Dermis microvascular lymphatic vessel endothelial cell (primary cell): ENCODE measurements at places on chromosomes 5 and 9. TPM values are rescaled to one million over a fixed set of nuclear protein-coding genes. Genes with fewer than 3 reads are reported as not detected.

GRCh38 chr9:114078021-114078780 is at the start of gene AMBP:
Gene AMBP (minus strand): TSS chr9:114078300. CDS start chr9:114078209, 91 bp downstream.
- DNase-seq: no peak

GRCh38 chr5:175353926-175354325 is 90.1 kb downstream of the DRD1 start:
- no peak for DNase-seq

- DNase-seq: no peak
Measured at GRCh38 chr5:150486402-150487198, 21.3 kb upstream of the NDST1 start.

GRCh38 chr9:96251451-96251850 is 50.5 kb downstream of the HSD17B3 start:
- DNase-seq: no peak

DNA sequence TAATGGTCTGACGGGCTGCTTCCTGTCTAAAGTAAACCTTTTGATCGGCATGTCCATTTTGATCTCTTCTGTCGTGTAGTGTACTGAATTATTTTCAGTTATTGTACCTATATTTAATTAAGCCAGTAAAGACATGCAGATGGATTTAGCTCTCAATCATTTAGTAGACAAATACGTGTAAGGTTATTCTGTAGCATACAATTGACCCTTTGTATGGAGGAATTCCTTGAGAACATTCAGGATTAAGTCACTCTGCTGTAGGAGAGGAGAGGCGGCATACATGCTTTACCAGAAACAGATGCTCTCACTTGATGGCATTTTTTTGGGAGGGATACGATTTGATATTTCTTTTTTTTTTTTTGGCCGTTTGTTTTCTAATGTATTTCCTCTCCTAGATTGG is 141.0 kb downstream of the PBX3 start:
- DNase-seq: no peak

- peak; percentile 47 for DNase-seq
Measured at GRCh38 chr5:109256486-109256885, 153.3 kb downstream of the PJA2 start.

- DNase-seq: no peak
Measured at GRCh38 chr5:15391704-15392397, 108.1 kb upstream of the FBXL7 start.

DNA sequence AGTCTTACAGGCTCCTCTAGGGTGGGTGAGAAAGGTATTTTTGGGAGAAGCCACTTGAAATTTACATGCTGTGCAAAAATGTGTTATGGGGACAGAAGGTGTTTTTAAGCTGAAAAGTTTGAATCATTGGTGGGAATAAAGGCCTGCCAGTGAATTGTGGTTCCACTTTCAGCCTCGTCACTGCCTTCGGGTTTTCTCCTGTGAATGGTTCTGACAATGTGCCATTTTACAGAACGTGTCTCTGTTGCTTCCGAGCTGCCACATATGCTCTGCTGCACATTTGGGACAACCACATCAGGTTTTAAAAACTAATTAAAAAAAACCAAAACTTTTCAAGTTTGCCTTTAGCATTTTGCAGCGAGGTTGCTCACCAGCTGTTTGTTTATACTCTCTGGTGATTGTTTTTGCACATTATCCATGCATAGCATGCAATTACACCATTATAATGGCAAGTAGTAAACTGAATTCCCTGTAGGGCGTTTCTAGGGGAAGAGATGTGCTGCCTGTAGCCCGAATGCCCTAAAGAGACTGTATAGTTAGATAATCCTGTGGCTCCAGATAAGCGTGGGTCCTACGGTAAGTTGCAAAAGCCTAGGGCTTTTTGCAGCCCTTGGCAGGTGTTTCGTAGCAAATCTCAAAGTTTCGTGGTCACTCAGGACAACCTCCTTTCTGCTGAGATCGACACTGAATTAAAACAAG is 40.1 kb upstream of the SUB1 start:
- no peak for DNase-seq

DNA sequence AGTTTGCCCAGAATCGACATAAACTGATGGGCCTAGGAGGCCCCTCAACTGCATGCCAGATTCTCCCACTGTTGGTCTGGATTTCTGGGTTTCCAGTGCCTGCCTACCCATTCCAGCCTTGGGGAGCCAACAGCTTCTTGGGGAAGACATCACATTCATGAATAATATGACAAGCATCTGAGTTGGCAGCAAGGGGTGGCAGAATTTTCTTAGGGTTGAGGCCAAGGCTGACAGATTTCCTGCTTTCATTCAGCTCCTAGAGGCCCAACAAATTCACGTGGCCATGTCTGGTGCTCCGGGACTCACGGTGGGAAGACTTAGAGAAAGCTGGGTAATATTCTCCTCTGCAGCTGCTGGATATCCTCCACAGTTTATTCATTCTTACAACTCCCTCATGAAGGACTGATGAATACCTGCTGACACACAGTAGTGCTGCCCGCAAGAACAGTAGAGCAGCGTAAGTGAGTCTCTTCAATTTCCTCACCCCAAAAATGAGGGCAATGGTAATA is 305.0 kb upstream of the TNC start:
- no peak for DNase-seq

GRCh38 chr9:92590377-92590776 is 54.6 kb upstream of the ECM2 start:
- DNase-seq: no peak

GRCh38 chr9:37880916-37881479 is 22.9 kb downstream of the SLC25A51 start:
- no peak for DNase-seq

- no peak for DNase-seq
Measured at GRCh38 chr5:107408564-107408963, 262.2 kb downstream of the EFNA5 start.

DNA sequence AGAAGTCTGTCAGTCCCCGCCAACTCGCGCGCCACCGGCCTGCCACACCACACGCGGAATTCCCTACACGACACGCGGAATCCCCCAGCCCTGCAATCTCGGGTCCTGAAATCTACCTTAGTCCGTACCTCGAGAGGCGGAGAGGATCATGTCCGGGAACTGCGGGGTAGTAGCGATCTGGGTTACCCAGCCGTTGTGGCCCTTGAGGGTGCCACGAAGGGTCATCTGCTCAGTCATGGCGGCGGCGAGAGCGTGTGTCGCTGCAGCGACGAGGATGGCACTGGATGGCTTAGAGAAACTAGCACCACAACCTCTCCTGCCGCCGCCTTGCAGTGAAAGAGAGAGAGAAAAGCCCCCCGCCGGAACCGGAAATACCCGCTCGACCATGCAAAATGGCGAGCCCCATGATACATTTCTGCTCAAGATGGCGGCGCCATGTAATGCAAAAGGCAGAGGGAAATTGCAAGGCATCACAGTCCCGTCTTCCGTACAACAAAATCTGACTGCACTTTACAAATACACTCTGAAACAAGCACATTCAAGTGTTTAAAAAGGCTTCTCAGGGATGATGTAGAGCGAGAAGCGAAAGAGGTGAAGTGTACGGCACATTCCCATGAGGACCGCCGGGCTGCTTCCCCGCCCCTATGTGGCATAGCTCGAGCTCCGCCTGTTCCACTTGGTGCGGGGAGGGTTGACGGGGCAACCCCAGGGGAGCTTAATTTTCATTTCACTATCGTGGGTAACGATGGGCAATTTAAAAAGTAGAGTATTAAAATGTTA is at the start of gene RACK1:
Gene RACK1, minus strand, starts transcription at position 343 of the 780 bp plus-strand sequence. Its CDS starts 106 bp downstream, at position 237.
- DNase-seq: peak; percentile 91

DNA sequence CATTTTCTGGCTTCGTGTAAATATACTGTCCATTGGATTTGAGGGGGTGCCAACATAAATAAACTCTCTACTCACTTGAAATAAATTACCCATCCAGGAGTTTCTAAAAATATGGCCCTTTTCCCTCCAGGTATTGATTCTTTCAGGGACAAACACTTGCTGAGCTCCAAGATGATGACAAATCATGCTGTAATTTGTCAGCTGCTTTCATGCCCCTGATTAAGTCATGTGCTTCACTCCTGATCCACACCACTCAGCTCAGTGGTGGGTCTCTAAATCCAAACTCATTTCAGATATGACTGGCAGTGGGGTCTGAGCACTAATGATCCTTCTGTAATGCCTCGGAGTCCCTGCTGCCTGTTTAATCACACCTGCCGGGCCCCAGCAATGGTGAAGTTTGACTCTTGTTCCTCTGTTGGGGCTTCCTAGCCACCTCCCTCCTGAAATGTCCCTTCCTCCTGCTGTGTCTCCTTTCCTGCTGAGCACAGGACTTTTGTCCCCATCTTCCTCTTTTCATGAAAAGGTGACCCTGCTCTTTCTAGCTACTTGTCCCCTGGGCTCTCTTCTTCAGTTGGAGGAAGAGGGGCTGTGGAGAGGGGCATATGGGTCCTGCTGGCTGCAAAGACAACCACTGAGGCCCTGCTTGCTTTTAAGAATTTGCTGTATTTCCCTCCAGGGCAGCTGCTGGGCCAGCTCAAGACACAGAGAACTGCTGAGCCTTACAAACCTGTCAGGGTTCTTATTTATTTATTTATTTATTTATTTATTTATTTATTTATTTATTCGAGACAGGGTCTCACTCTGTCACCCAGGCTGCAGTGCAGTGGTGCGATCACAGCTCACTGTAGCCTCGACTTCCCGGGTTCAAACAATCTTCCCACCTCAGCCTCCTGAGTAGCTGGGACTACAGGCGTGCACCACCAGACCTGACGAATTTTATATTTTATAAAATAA is 200.0 kb downstream of the ATP10B start:
- no peak for DNase-seq

DNA sequence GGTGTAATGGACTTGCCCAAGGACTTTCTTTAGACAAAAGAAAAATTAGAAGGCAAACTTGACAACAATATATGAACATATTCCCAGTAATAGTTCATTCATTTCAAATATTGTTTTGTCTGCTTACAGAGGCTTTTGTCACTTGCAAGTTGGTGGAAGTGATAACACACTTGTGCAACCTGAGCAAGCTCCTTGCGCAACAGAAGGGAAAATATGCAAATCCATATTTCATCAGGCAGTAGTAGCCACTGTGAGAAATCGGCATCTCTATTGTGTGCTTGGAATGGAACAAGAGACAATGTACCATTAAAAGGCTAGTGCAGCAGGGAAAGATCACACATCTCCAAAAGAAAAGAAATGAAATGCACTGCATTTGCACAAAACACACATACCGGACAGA is 125.3 kb upstream of the RASEF start:
- no peak for DNase-seq

- DNase-seq: no peak
Measured at GRCh38 chr5:98308231-98308630, 465.2 kb upstream of the RGMB start.

GRCh38 chr9:32991897-32992594 is 9.4 kb downstream of the APTX start:
- DNase-seq: no peak

DNA sequence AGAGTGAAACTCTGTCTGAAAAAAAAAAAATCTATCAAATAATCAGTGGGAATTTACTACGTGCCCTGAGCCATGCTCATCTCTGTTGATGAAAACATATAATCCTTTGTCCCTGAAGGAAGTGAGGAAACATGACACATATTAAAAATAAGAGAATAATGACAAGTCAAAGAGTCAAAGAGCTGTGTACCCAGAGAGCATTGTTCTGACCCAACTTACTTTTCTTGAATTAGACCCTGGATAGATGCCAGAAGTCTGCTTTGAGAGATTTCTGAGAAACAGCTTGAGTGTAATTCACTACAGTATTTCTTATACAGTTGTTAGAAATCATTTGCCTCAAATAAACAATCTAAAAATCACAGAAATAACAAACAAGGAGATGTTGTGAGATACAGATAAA is 490.0 kb upstream of the PIK3R1 start:
- no peak for DNase-seq

DNA sequence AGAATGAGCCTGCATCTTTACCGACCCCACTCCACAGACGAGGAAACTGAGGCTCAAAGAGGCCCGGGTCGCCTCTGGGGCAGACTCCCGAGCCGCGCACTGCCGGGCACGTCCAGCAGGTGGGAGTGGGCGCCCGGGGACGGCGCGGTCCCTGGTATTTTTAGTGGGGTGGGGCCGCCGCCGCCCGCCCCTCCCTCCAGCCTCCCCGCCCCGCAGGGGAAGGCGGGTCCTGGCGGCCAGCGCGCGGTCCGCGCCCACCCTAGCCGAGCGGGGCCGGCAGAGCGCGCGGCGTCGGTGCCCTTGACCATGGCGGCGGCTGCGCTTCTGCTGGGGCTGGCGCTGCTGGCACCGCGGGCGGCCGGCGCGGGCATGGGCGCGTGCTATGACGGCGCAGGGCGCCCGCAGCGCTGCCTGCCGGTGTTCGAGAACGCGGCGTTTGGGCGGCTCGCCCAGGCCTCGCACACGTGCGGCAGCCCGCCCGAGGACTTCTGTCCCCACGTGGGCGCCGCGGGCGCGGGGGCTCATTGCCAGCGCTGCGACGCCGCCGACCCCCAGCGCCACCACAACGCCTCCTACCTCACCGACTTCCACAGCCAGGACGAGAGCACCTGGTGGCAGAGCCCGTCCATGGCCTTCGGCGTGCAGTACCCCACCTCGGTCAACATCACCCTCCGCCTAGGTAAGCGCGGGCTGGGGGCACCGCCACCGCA is at the start of gene LAMC3:
Gene LAMC3, plus strand, starts transcription at position 266 of the 710 bp plus-strand sequence. Its CDS starts 41 bp downstream, at position 307.
- no peak for DNase-seq

GRCh38 chr5:6581090-6581489 is 51.8 kb downstream of the NSUN2 start:
- no peak for DNase-seq

DNA sequence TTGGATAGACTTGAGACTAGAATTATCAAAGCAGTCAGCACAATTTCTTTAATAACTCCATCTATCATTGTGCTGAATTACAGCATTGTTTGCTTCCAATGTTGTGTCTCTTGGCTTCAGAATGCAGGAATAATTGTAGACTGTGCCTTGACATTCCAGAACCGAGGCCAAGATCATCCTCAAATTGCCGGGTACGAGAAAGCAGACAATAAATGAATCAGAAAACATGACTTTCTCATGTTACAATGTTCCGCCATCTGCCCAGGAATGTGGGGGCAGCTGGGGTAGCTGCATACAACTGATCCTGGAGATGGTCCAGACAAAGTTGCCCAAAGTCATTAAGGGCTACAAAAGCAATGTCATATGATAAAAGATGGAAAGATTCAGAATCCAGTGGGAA is 206.2 kb upstream of the SGCD start:
- no peak for DNase-seq

GRCh38 chr9:130932255-130933079 is 6.6 kb downstream of the FIBCD1 start:
- DNase-seq: no peak

DNA sequence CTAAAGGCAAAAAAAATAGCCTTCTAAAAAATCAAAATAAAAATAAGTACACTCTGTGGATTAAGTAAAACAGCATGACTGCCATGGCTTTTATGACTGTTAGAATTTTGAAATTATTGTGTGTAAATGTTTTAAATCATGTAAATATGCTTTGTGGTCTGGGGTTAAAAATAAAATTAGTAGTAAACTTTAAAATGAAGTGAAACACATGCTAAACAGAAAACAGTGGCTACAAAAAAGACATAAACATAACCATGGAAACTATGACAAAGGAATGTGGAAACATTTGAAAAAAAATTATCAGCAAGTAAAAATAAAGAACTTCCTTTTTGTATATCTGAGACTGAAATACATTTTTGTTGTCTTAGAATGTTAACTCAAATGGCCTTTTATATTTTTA is 134.5 kb upstream of the SPEF2 start:
- DNase-seq: no peak

Gene GLRA1
- total RNA-seq: not detected in 2 replicates

Gene OTP
- not detected in 2 replicates for total RNA-seq

Gene ZFP2
- total RNA-seq: 0.39 and 0.89 TPM in 2 replicates

Gene IDNK
- total RNA-seq: 4.6 and 5.8 TPM in 2 replicates

Gene MYOT
- total RNA-seq: not detected in 2 replicates

Gene OR1Q1
- total RNA-seq: not detected in 2 replicates

Gene FCN2
- total RNA-seq: not detected in 2 replicates

Gene ELAVL2
- total RNA-seq: 0.25 and 0.77 TPM in 2 replicates

Gene BAAT
- under 0.01 TPM in 1 of 2 replicates, not detected in the other for total RNA-seq

Gene CCDC180
- 0.51 and 1.1 TPM in 2 replicates for total RNA-seq

Gene SOX30
- not detected in 2 replicates for total RNA-seq

Gene NKD2
- total RNA-seq: 0.13 and 0.76 TPM in 2 replicates
